GM04503 (cell line): ENCODE measurements at places on chromosomes 11 and 22.
A peak's percentile ranks its signal among the peaks of the same experiment; 100 is the strongest.

DNA sequence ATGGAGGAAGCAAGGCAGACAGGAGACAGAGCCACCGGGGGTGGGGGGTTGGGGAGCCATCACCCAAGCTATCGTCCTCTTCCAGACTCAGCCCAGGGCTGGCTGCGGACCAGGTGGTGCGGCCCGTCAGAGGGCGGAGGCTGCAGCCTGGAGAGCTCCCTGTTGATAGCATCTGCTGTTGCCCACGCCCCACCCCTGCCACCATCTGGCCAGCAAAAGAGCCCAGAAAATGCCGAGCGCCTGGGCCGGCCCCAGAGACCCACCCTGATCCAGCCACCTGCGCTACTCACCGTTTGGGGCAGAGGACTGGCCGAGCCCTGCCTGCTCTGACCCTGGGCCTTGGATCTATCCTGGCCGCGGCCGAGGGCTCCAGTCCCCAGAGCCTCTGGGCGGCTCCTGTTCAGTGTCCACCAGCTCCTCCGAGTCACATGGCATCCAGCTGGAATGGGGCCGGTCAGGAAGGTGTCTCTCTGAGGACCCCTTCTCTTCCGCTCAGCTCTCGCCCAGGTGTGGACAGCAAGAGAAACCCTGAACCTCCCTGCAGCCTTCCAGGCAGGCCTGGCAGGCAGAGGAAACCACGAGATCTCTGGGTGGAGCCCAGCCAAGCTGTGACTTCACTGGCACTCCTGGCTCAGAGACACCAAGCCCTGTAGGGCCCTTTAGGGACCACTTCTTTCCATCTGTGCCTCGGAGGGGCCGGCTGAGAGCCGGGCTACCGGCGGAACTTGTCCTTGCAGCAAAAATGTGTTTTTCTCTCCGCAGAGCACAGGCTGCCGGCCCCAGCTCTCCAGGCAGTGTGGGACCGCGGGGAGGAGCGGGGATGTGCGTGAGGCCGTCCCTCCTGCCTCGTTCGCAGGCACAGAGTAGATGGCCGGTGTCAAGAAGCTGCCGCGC, at the start of gene MRGPRE:
MRGPRE (minus strand) TSS at position 567 of the 894 bp plus-strand sequence. CDS start 3,618 bp downstream, outside the sequence.
- no peak for DNase-seq

GRCh38 chr11:1705126-1706052, 8.4 kb downstream of the KRTAP5-6 start:
- no peak for DNase-seq

DNA sequence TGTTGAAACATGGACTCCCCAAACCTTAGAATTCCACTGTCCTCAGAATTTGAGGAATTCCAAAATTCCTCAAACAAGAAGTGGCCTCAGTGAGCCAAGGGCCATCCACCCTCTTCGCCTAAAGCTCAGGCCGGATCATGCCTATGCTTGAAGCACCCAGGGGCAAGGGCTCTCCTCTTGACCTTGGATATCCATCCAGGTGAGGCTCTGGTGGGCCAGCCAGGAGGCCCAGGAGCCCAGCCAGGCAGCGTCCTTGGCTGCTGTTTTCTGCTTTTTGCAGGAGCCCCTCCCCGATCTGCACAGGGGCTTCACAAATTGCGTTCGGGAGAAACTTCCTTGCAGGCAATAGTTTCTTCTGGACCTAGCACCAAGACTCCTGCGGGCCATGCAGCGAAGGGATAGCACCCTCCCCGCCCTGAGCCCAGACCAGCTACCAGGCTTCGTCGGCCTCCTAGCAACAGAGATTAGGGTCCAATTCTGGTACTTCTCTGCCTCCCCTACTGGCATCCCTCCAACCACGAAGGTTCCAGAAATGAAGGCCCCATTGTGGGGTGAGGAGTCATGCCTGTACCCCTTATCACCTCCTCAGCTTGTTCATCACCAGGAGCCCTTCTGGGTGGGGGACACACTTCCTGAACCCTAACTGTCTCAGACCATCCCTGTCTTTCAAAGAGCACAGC, 2.0 kb downstream of the PHLDA2 start:
- no peak for DNase-seq

- DNase-seq: peak; percentile 81
These were observed 23.2 kb upstream of the ST3GAL4 start for GRCh38 chr11:126332221-126332711.

GRCh38 chr11:22444076-22444475, 105.9 kb downstream of the SLC17A6 start:
- DNase-seq: no peak

- DNase-seq: no peak
These were observed 30.5 kb upstream of the PPP2R1B start for GRCh38 chr11:111796696-111797095.

DNA sequence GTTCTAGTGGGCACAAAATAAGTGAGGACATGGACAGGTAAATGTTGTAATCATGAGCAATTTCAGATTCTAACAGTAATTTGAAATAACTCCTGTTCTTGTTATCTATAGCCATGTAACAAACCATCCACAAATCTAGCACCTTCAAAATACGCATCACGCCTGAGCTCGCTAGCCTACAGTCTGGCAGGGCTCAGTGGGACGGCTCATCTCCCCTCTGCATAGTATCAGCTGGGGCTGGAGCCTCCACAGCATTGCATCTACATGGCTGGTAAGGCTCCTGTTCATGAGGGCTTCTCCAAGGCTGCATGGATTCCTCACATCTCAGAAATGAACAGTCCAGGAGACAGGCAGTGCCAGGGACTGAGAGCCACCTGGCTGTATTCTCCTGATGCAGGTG, 112.6 kb downstream of the KCNQ1 start:
- DNase-seq: no peak

GRCh38 chr11:109130910-109131309, 291.1 kb upstream of the C11orf87 start:
- DNase-seq: no peak

DNA sequence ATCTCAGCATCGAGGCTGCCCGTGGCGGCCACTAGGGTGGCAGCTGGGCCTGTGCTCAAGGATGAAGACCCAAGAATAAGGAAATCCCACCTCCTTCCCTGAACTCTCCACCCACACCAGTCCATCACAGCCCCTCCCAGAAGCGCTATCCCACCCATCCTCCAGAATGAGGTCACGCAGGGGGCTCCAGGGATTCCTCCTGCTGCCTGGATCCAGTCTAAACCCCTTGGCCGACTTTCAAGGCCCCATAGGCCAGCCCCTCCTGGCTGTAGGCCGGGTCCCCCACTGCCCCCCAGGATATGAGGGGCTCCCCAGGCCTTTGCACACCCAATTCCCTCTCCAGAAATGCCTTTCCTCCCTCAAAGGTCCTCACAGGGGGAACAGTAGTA, 19.0 kb upstream of the SCGB1A1 start:
- no peak for DNase-seq

DNA sequence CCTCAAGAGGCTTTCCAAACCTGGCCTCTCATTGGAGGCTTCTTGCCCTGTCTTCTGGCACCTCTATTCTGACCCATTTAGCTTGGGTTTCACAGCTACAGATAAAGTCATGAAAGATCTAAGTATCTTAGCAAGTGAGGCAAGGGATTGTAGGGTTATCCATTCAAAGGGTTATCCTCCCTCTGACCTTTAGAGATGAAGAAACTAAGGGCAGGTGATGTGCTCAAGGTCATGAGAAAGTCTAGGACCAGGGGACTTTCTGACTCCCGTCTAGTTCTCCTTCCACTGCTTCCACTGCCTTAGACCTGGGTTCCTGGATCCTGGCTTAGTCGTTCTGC, 7.2 kb downstream of the PHOX2A start:
- DNase-seq: no peak

DNA sequence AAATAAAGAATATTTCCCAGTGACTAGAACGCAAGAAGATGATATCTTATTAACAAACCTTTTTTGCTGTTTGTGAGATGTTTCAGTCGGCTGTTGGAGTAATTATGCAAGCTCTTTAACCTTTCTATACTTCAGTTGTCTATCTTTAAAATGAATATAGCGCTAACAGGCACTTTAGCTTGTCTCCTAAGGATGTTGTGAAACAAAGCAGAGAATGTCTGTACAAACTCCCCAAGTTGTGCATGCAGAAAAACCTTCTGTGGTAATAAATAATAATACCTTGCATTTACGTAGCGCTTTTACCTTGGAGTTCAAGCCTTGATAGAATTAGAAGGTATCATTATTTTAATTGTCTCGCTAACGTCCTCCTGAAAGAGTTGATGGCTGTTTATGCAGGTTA, 1.9 kb upstream of the KDM2A start:
- DNase-seq: no peak

- peak; percentile 31 for DNase-seq
These were observed 50.0 kb upstream of the POU2AF1 start for GRCh38 chr11:111429066-111429506.

GRCh38 chr11:19702620-19703019, 10.0 kb upstream of the NAV2 start:
- DNase-seq: no peak

DNA sequence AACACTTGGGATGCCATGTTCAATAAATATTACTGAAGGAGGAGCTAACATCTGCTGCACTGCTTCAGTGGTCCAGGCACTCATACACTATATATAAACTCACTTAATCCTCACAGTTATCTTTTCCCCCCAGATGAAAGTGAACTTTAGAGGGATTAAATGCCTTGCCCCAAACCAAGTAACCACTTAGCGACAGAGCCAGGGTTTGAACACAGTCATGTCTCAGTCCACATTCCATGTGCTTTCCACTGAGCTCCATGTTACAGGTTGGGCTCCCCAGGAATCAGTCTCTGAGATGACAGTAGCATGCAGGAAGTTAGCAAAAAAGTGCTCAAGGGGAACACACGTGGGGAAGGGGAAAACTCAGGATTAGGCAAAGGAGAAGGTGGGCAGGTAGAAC, 59.3 kb downstream of the ENDOD1 start:
- DNase-seq: no peak

DNA sequence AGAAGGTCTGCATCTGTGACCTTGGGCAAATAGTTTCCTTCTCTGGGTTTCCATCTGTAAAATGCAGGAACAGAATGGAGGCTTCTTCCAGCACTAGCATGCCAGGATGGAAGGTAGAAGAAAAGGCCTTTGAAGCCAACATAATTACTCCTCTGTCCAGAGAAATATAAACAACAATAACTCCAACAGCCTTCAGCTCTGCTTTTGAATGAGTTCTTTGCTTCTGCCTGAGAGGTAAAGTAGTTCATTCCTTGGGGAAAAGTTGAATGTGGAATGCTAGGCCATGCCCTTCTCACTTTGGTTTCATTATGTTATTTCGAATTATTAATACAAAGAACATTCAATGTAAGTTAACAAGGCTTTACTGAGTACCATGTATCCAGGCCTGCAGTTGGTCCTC, 61.2 kb upstream of the BLID start:
- DNase-seq: no peak

- DNase-seq: no peak
These were observed 128.8 kb downstream of the RASSF10 start for GRCh38 chr11:13137844-13138301.

GRCh38 chr22:33326540-33327295, 268.5 kb upstream of the SYN3 start:
- DNase-seq: no peak

GRCh38 chr22:24834845-24835570, 29.0 kb downstream of the SGSM1 start:
- no peak for DNase-seq

DNA sequence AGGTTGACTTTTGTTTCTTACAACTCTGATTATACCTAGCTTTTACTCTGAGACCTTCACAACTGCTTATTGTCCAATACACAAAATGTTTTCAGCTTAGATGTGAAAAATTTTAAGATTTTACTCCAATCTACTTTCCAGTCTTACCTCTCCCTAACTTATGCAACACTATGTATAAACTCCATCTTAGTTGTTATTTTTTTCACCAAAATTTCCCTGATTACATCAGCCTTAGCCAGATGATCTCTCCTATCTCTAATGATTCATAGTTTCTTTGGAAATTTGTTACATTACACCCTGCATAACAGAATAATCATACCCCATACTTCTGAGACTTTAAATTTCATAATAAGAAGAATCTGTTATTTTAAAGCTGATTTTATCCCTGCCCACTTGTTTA, 621.0 kb upstream of the ANO3 start:
- no peak for DNase-seq

- DNase-seq: no peak
These were observed 399.3 kb downstream of the CADM1 start for GRCh38 chr11:115104851-115105453.

- no peak for DNase-seq
These were observed 10.0 kb upstream of the ZNRF3 start for GRCh38 chr22:28873183-28873963.

DNA sequence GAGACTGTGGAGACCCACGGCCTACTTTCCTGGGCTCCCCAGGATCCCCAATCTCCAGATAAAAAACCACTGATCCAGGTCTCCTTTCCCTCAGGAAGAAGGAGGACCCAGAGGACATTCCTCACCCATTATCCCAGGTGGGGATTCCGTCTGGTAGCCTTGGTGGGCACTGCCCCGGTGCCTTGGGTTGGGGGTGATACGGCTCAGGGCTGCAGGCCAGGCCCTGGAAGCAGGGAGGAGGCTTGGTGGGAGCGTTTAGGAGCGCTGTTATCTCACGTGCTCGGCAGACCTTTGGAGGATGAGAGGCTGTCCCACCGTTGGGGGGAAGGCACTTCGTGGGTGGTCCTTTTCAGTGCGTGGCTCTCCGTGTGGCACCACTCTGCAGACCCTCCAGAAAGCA, 926.3 kb downstream of the BRD1 start:
- no peak for DNase-seq

GRCh38 chr11:117978991-117979390, 7.2 kb upstream of the IL10RA start:
- no peak for DNase-seq

GRCh38 chr22:24994070-24994763, 41.7 kb downstream of the KIAA1671 start:
- DNase-seq: no peak

DNA sequence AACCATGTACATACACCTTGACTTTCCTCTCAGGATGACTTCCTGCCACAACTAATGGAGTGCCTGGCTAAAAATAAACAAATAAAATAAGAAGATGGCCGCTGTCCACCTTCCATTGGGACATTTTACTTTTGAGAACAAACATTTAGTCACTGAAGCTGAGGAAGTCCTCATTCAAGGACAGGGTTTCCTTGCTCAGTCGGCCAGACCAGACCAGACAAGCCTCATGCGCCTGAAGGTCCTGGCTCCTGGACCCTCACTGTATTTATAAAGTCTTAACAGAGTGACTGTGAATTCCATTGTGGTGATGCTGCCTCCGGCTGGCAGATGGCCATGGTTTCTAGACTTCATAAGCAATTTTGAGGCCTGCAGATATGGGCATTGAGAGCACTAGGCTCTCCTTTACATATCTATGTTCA, 114.5 kb downstream of the MAML2 start:
- no peak for DNase-seq
